ENCODE measurements at places on chromosomes 7 and 10. TPM values are rescaled to one million over a fixed set of nuclear protein-coding genes. Genes with fewer than 3 reads are reported as not detected.

GRCh38 chr7:29839921-29840320, 33.6 kb downstream of the WIPF3 start:
- H3K4me1 ChIP-seq = no peaks in the 10 kb centered on the region
- H3K27me3 ChIP-seq = peaks cover 23% of the 10 kb centered on the region
- H3K4me3 ChIP-seq = no peak overlapping the region
- no peak overlapping the region for H3K27ac ChIP-seq
- H3K36me3 ChIP-seq = no peaks in the 10 kb centered on the region

GNB2 gene
- polyA plus RNA-seq = 65.4 TPM

HTR5A gene
- polyA plus RNA-seq = not detected

- H3K4me1 ChIP-seq = peaks cover 45% of the 10 kb centered on the region
- DNase-seq = no peak
- no peaks in the 10 kb centered on the region for H3K36me3 ChIP-seq
- no peaks in the 10 kb centered on the region for H3K27me3 ChIP-seq
- peak overlapping the region; percentile 77 for H3K4me3 ChIP-seq
- peak overlapping the region; percentile 86 for H3K27ac ChIP-seq
Measured at GRCh38 chr7:105452085-105452484, 63.4 kb upstream of the SRPK2 start.

- peaks cover 11% of the 10 kb centered on the region for H3K36me3 ChIP-seq
- H3K27me3 ChIP-seq = no peaks in the 10 kb centered on the region
- peaks cover 48% of the 10 kb centered on the region for H3K4me1 ChIP-seq
- no peak overlapping the region for H3K27ac ChIP-seq
- no peak for DNase-seq
- H3K4me3 ChIP-seq = no peak overlapping the region
Measured at GRCh38 chr10:75015442-75015841, 96.0 kb upstream of the SAMD8 start.
